Muscle of back (tissue), 13 donors: ENCODE measurements at places on chromosomes 13 and 19. TPM values are rescaled to one million over a fixed set of nuclear protein-coding genes. Genes with fewer than 3 reads are reported as not detected.

CEACAM8 gene
- polyA plus RNA-seq = 0.32 TPM

HSPBP1 gene
- 21.9 TPM for polyA plus RNA-seq

MBD3L3 gene
- polyA plus RNA-seq = not detected

CEACAM1 gene
- polyA plus RNA-seq = 2.4 TPM

LILRB1 gene
- polyA plus RNA-seq = 2.4 TPM

ZNF20 gene
- 2.2 TPM for polyA plus RNA-seq

C3 gene
- 9.1 TPM for polyA plus RNA-seq
